NCI-H2081 treated with DMSO at 0.1 percent for 48 hours (cell line): ENCODE measurements at places on chromosomes 1 and 21.

DNA sequence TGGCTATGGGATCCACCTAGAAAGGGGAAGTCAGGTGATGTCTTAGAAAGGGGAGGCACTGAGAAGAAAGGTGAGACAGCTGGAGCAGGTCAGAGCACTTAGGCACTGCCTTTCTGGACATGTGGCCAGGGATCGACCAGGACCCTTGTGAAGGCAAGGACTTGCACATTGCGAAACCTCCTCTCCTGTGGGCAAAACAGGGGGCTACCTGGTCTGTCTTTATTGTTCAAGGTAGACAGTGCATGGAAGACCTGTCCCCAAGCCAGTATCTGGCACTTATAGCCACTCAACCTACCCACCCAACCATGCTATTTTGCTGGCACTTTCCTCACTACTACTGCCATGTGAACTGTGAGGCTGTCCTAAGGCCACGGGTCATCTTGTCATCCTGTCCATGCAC is 67.2 kb downstream of the NAV1 start:
- DNase-seq, result no peak

DNA sequence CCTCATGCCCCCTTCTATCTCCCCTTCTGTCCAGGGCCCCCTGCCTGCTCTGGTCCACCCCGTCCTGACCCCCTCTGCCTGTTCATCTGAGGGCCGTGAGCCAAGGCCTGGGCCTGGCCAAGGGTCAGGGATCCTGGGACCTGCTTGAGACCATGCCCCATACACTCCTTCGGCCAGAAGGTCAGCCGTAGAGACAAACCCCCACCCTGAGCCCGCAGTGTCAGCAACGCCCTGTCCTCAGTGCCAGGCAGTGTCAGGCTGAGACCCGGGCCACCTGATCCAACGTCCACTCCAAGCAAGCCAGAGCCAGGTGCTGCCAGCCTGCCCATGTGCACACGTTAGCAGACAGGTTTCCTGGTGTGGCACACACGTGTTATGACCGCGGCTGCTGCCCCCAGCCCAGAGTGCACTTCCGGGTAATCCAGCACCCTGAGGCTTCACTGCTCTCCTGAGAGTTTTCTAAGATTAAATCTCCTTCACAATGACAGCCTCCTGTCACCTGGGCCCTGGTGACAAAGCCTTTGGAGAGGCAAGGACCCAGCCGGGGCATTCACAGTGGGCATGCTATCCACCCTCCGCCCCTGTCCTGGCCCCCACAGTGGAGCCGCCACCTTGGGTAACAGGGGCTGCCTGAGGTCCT is 10.1 kb upstream of the SAMD11 start:
- no peak for DNase-seq

GRCh38 chr1:159120317-159120716 is 43.8 kb upstream of the AIM2 start:
- DNase-seq, result no peak

GRCh38 chr1:168472223-168472622 is 71.6 kb downstream of the XCL2 start:
- no peak for DNase-seq

- peak; percentile 32 for DNase-seq
Measured at GRCh38 chr1:199113265-199113869, 474.5 kb downstream of the PTPRC start.

DNA sequence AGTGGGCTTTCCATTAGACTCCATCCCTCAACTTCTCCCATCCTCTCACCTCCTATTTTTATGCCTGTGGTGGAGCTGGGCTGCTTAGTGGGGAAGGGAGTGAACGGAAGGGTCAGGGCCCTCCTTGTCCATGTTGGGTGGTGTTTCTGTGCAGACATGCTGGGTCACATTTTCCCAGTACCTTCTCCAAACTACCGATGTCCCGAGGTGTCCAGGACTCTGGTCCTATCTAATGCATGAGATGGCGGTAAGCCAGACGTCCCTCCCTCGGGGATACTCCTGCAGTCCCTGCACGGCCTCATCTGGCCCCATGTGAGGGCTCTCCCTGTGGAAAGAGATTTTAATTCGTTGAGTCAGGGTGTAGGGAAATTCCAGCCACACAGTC is 61.0 kb downstream of the OBSCN start:
- DNase-seq, result no peak

DNA sequence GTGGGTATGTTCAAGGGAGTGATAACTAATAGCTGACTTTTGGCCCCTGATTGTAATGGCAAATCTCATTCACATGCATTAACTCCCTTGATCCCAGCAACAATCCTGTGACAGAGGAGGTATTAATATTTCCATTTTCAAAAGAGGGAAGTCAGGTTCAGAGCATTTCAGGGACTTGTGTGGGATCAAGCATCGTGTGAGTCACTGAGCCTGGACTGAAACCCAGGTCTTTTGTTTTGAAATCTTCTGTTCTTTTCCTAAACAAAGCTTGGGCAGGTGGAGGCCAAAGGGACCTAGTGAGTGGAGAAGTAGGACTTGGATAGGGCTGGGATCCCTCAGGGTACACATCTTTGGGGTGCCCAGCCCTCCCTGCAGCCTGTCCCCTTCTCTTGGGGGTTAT is 37.9 kb downstream of the ETNK2 start:
- no peak for DNase-seq

GRCh38 chr1:205590777-205591513 is 40.9 kb downstream of the ELK4 start:
- DNase-seq, result no peak

GRCh38 chr1:1622010-1622787 is 6.9 kb downstream of the MIB2 start:
- no peak for DNase-seq

DNA sequence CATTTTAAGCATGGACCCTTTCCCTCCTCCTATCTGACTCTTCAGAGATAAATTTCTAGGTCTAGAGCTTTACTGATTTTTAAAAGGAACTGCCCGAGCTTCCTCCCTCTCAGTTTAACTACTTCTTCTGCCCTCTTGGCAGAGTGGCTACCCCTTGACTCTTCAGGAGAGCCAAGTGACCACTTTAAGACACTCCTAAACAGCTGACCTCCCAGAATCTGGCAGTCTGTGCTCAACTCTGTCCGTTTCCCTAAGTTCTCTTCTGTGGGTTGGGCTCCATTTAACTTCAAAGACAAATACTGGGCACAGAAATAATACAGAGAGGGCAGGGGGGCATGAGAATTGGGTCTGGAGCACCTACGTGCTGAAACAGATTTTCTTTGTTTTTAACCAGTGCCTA is 196.3 kb upstream of the FOXD3 start:
- DNase-seq, result no peak

GRCh38 chr1:172162236-172162635 is 258.2 kb upstream of the C1orf105 start:
- no peak for DNase-seq

DNA sequence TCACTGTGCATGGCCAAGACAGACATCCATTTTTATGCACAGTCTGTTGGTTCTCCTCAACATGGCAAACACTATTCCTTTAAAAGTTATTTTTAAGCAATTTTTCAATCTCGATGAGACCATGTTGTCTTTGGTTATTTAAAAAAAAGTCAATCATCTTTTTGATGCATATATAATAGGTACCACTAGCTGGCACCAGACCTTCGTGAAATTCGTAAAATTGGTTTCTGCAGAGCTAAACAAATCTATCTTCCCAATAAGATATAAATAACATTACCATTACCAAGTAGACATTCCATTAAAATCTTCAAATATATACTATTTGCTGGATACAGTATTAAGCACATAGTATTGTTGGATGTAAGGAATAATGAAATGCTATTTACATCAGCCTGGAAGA is 220.0 kb upstream of the GREM2 start:
- DNase-seq, result no peak
